ENCODE measurements at places on chromosomes 16 and 17.

DNA sequence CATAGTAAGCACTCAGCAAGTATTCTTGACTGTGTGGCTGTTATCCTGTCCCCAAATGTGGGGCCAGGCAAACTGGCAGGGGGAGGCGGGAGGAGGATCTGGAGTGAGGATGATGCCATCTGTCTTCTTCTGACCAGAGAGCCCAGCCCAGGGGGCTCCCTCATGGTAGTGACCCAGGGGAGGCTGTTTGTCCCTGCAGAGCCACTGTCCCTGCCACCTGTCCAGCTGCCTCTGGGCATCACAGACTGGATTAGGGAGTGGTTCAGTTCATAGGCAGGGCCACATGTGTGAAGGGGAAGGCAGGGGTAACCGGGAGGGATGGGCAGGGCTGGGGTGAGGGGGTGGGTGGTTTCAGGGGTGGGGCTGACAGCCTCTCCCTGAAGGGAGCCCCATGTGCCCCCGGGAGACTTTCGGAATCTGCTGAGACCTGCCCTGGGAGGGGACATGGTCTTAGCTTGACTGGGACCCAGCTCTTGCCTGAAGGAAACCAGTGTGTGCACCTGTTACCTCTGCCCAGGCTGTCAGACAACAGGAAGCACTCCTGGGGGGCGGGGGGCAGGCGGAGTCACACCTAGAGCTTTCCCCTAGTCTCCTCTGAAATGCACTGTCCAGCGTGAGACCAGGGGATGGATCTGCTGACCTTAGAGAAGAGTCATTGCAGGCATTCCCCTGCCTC is 15.2 kb downstream of the ARHGAP23 start:
- DNase-seq = no peak

GRCh38 chr17:75753514-75754377 is 11.2 kb downstream of the GALK1 start:
- DNase-seq = no peak

DNA sequence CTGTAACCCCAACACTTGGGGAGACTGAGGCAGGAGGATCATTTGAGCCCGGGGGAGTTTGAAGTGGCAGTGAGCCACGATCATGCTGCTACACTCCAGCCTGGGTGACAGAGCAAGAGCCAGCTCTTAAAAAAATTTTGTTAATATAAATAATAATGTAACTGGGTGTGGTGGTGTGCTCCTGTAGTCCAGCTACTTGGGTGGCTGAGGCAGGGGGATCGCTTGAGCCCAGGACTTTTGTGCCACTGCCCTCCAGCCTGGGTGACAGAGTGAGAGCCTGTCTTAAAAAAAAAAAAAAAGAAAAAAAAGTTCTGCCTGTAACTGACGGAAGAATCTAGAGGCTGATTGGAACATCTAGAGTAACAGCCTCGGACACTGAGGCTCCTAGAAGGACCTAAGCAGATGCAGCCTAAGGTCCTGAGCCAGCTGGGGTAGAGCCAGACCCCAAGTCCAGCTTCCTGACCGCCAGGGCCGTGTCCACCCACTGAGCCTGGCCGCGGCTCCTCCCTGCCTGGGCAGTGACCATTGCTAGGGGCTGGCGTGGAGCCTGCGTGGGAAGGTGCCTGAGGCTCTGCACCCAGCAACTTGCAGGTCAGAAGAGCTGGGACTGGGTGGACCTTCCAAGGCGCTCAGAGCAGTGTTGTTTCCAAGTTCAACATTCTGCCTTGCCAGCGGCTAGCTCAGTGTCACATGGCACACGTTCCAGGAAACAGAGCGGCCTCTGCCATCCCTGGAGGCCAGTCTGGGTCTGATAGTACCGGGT is 209.4 kb upstream of the CIBAR2 start:
- peak; percentile 96 for DNase-seq

DNA sequence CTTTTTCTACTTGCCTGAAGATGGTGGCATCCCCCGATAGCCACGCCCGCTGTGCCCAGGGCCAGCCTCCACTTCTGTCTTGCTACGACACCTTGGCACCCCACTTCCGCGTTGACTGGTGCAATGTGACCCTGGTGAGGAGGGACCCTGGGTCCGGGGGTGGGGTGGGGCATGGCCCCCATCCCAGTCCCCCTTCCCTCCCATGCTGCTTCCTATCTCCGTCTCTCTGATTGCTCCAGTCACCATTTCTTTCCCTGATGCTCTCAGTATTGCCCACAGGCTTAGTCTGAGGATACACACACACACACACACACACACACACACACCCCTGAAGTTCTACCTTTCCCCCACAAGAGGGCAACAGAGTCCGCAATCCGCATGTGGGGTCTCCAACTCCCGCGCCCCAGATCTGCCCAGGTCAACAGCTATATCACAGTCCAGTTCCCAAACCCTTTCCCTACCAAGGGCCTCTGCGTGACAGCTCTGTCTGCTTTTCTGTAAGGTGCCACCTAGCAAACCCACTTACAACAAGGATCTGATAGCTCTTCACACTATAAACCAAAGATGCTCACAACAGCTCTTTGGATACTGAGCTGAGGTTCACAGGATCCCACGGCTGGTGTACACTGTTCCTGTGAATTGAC is 3.4 kb downstream of the SGCA start:
- DNase-seq = no peak

DNA sequence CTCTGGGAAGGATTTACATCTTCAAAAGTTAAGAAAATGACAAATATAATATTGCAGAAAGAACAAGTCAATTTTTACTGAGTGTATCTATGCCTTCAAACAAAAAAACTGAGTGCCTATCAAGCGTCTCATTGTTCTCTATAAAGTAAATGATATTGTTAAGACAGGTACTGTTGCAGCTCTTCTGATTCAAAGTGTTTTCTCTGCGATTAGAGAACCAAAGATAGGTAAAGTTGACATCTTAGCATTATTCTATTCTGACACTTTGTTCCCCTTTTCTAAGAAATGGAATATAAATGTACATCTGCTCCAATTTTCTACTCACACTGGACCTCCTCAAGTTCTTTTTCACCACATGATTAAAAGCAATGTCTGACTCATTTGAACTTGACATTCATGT is 1317.7 kb downstream of the CDH11 start:
- DNase-seq = no peak

DNA sequence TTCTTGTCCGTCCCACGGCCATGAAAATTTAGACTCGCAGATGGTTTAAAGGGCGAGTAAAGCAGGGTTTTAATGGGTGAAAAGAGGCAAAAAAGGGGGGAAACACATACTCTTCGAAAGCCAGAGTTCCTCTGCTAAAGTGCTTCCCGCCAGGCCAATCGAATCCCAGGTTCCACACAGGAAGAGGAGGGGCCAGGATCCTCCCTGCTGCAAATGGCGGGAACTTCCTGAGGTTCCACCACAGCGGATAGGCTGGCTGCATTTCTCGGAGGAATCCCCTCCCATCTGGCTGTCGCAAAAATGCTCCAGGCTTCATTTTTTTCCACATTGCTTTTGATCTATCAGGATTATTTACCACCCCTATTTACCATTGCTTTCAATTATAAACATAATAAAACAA is 670.1 kb upstream of the CA10 start:
- no peak for DNase-seq

GRCh38 chr16:57764341-57765159 is 29.0 kb downstream of the KATNB1 start:
- DNase-seq = peak; percentile 67

DNA sequence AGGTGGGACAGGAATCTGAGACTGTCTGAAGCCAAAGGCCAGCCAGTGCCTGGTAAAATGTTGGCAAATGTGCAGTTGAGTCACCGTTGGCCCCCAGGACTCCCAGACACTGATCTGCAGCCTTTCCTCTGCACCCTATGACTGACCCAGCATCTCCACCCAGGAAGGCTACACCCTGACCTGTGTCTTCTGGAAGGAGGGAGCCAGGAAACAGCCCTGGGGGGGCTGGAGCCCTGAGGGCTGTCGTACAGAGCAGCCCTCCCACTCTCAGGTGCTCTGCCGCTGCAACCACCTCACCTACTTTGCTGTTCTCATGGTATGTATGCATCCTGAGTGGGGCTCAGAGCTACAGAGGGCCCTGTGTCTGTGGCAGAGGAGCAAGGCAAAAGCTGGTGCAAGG is 24.0 kb downstream of the ADGRG5 start:
- DNase-seq = no peak

- DNase-seq = no peak
These were observed 224.7 kb downstream of the SNX29 start for GRCh38 chr16:12201216-12201615.

DNA sequence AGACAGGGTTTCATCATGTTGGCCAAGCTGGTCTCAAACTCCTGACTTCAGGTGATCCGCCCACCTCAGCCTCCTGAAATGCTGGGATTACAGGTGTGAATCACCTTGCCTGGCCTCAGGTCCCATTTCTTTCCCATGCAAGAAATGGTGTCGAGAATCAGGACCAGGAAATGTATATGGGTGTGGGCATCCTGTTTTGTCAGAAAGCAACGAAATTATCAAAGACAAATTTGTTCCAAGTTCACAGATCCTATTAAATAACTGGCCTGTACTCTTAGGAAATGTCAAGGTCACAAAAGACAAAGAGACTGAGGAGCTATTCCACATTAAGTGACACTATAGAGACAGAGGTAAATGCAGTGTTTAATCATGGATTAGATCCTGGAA is 17.1 kb upstream of the ST6GALNAC1 start:
- no peak for DNase-seq

DNA sequence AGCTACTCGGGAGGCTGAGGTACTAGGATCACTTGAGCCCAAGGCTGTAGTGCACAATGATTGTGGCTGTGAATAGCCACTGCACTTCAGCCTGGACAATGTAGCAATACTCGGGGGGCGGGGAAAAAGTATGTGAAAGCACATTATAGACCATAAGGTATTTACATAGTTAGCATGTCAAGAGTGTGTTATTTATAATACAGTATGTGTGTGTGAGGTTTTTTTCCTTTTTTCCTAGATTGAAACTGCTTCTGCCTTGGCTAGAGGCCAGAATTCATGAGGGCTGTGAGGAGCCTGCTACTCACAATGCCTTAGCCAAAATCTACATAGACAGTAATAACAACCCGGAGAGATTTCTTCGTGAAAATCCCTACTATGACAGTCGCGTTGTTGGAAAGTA is 30.5 kb downstream of the PTRH2 start:
- no peak for DNase-seq

GRCh38 chr16:5379954-5380353 is 282.4 kb upstream of the EEF2KMT start:
- DNase-seq = no peak

DNA sequence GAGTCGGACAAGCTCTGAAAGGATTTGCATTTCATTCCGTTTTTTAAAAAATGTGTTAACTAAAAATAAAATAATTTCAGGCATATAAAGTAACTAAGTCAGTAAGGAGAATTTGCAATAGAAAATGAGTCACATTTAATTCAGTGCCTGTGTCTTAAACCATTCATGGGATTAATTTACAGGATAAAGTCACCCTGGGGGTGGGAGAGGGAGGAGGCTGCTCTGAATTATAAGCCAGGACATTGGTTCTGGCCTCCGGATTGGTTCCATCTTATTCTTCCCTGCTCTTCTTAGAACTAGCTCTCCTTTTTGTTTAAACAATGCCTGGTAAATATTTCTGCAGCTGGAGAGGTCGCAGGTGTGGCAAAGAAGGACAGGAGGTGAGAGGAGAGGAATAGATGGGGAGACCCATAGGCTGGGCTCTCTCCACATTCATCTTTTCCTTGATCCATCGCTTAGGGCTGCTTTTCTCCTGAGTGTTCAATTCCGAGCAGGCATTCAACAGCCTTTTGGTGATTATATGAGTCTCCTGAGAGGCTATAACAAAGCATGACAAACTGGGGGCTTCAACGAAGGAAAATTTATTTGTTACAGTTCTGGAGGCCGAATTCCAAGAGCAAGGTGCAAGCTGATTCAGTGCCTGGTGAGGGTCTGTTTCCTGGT is 319.2 kb downstream of the PHKB start:
- no peak for DNase-seq

- no peak for DNase-seq
These were observed 2.3 kb downstream of the ITGAM start for GRCh38 chr16:31262084-31262483.

DNA sequence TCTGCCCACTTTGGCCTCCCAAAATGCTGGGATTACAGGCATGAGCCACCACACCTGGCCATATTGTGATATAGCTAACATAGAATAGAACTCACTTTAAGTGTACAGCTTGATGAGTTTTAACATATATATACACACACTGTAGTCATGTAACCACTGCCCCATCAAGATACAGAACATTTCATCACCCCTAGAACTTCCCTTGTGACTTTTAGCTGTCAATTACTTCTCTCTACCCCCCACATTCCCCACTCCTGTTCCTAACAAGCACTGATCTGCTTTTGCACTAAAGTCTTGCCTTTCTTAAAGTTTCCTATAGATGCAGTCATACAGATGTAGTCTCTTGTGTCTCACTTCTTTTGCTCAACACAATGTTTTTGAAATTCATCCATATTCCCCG is 93.1 kb downstream of the PITPNC1 start:
- no peak for DNase-seq

DNA sequence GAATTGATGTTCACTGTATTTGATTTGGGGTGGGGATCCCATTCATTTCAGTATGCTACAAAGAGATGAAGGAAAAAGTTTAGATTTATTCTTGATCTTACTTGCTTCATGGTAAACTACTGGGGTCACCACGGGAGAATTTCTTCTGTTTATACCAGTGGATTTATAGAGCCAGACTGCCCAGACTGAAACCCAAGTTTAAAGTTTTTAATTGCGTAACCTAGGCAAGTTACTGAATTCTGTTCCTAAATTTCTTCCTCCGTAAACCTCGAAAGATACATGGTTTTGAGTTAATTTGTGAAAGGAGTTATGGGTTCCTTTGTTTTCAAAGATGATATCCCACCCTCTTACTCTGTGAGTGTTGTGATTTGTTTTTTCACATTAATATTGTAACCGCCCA is 26.4 kb downstream of the PIGL start:
- no peak for DNase-seq

DNA sequence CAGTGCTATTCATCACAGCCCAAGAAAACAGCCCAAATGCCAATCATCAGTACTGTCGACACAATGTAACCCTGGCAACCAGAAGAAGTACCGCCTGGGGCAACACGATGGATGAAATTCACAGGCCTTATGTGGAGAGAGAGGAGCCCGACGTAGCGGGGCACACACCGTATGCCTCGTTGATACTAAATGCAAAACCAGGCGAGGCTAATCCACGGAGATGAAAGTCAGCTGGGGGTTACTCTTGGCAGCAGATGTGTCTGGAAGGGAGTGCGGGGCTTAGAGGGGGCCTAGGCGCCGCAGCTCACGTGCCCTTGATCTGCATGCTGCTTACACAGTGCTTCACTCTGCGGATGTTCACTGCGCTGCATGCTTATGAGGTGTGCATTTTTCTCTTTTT is 29.8 kb downstream of the ITGAE start:
- DNase-seq = no peak

GRCh38 chr16:105521-105920 is 27.5 kb downstream of the MPG start:
- no peak for DNase-seq

GRCh38 chr16:4019371-4019791 is 96.9 kb downstream of the ADCY9 start:
- DNase-seq = peak; percentile 41

Data from GM04504 (cell line).